CD4-positive, alpha-beta T cell treated with Interleukin-10 for 1 hour (primary cell): ENCODE measurements at places on chromosomes 3 and 15.

GRCh38 chr15:42504631-42505030, 9.2 kb downstream of the SNAP23 start:
- DNase-seq: no peak

DNA sequence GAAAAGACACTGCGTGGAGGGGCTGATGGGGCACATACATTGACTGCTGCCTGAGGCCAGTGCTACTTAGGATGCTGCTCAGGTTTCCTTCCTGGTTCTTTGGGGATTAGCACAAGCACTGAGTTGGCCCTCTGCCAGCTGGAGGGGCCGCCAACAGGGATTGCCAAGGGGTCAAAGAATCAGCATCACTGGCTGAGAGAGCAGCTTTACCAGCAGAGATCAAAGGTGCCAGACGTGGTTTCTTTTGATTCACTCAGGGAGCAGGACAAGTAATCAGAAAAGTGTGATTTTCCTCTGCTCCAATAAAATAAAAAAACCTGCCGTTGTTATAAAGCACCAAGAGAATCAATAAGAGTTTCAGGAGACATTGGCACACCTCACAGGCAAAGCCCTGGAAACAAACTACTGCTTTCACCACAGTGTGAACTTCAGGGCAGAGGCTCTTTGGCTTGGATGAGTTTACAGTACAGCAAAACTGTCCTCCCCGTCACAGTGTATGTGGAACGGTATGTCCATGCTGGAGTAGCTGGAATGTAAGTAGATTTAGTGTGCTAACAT, 45.8 kb upstream of the FSIP1 start:
- DNase-seq: no peak

DNA sequence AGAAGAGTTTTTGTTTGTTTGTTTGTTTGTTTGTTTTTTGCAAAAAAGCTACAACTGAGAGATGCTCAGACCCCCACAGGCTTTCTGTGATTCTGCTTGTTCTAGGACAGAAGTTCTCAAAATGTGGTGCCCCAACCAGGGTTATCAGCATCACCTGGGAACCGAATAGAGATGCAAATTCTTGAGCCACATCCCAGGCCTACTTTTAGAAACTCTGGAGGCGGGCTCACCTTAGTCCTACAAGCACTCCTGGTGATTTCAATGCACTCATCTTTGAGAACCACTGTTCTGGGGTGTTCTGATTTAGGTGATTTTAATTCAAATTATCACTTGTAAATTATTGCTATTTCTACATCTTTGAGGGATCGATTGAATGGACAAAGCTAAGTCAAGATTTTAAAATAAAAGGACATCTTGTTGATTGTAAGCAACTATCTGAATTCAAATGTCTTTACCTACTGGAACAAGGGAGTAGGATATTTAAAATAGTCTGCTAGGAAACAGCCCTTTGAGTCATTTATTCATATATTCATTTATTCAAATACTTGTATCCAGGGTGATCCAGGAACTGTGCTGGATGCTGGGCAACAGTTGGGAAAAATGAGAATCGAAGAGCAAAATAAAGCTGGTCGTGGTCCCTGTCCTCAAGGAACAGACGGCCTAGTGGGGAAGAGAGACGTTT, 44.7 kb upstream of the CADPS start:
- no peak for DNase-seq

GRCh38 chr3:77267589-77267988, 227.7 kb downstream of the ROBO2 start:
- no peak for DNase-seq

DNA sequence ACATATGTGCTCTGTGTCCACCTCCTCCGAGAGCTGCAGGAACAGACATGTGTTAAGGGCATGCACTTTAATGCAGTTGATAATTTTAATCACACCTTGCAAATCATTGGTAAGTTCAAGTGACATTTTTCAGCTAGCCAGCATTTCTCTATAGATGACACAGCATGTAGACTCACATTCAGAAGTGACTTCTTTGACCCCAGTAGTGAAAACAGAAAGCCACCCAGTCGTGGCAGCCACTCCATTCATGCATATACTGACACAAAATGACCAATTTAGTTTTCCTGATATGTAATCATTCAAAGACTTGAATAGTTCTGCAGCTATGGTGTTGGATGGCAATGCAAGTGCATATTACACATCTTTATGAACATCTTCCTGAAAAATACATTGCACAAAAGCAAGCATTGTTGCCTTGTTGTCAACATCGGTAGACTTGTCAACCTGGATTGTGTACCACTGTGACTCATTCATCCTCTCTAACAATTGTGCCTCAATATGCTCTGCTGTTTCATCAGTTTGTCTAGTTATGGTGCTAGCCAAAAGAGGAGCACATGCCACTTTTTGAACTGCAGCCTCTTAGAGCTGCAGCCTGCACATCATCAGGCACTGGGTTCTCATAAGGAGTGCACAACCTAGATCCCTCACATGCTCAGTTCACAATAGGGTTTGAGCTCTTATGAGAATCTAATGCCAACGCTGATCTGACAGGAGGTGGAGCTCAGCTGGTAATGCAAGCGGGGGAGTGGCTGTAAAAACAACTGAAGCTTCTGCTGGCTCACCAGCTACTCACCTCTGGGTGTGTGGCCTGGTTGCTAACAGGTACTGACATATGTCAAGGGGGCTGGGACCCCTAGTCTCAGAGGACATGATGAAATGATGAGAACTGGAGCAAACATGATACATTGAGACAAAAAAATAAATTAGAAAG, 622.0 kb downstream of the PYDC2 start:
- no peak for DNase-seq
